ENCODE measurements at places on chromosomes 4 and X.

GRCh38 chrX:1391370-1391706 lies 575 bp downstream of the SLC25A6 start:
- DNase-seq = no peak

- DNase-seq = no peak
Measured at GRCh38 chr4:123701131-123701575, 304.6 kb downstream of the SPRY1 start.

- DNase-seq = peak; percentile 34
Measured at GRCh38 chr4:38529189-38530115, 134.5 kb upstream of the KLF3 start.

GRCh38 chr4:81919810-81920209 lies 448.1 kb upstream of the RASGEF1B start:
- DNase-seq = no peak
